ENCODE measurements at places on chromosomes 16 and 17.

DNA sequence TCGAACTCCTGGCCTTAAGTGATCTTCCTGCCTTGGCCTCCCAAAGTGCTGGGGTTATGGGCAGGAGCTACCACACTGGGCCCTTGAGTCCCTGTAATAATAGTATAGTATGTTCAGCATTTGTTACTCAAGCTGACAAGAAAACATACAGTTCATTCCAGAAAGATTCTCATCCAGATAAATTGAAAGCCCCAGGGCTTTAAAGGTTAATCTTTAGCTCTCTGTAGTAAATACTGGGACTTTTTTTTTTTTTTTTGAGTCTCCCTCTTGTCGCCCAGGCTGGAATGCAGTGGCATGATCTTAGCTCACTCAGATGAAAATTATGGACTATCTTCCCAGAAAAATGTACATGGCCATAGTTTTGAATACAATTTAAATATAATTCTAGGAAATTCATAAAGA lies 11.0 kb downstream of the BRCA1 start:
- DNase-seq: no peak

GRCh38 chr16:53091466-53092211 lies 36.8 kb downstream of the CHD9 start:
- peak; percentile 58 for DNase-seq

- no peak for DNase-seq
Measured at GRCh38 chr16:11157143-11157542, 98.9 kb downstream of the SOCS1 start.

DNA sequence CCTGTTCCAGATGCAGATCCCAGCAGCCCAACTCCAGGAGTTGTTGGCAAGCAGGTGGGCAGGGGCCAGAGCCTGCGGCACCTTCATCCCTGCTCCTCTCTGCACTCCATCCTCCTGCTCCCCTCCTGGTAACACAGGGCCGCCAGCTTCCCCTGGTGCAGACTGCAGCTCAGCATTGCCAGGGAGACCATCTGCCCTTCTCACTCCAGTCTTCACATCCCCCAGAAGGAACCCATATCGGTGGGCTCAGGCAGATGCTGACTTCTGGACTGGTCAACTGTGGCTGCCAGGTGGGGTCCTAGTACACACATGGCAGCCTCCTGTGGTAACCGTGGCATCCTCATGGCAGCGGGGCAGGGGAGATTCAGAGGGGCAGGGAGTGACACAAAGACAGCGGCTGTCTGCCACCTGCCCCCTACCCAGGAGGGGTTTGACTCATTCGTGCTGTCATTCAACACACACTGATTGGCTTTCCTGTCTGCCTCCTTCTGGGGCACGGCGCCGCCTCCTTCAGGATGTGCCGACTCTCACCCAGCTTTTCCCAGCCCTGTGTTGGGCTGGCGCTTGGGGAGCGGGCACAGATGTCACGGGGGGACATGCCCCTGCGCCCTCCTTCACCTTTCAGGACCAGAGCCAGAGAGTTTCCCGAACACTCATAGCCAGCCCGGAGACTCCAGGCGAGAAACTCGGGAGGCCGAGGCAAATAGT lies 120.9 kb downstream of the CMIP start:
- no peak for DNase-seq

GRCh38 chr17:17810084-17810894 lies 26.5 kb downstream of the SREBF1 start:
- no peak for DNase-seq

GRCh38 chr16:8182761-8183160 lies 407.6 kb downstream of the TMEM114 start:
- no peak for DNase-seq

DNA sequence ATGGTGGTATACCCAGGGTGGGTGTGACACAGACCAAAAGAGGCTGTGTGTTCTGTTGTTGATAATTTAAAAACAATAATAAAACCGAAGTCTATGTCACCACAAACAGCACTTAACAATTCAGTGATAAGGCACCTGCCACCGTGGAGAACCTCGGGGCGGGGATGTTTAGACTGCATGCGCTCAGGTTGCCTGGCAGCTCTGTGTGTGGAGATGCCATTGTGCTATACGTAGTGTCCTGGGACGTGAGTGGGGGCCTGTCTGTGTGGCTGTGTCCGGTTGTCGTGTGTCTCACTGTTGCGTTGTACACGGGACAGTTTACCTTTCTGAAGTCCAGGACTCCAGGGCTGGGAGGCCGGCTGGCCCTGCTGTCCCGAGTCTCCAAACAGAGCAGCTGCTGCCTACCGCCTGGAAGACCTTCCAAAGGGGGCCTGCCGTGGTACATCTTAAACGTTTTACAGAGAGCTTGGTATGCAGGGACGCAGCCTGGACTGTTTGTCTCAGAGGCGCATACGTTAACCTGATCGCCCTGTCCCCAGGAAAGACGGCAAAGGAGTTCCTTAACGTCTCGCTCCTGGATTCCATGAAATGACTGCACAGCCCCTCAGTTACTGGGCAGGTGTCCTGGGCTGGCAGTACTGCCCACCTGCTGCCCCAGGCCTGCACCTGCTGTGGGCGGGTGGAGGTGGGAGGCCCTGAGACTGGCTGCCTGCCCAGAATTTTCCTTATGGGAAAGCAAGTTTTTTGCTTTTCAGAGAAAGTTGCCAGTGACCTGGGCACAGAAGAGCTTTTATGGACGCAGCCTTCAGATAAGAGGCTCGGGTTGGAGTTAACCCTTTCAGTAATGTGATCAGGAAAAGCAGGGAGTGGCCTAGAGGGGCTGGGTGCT lies 19.0 kb downstream of the SPIRE2 start:
- DNase-seq: no peak

- DNase-seq: no peak
Measured at GRCh38 chr16:50668368-50669008, 12.6 kb downstream of the SNX20 start.

DNA sequence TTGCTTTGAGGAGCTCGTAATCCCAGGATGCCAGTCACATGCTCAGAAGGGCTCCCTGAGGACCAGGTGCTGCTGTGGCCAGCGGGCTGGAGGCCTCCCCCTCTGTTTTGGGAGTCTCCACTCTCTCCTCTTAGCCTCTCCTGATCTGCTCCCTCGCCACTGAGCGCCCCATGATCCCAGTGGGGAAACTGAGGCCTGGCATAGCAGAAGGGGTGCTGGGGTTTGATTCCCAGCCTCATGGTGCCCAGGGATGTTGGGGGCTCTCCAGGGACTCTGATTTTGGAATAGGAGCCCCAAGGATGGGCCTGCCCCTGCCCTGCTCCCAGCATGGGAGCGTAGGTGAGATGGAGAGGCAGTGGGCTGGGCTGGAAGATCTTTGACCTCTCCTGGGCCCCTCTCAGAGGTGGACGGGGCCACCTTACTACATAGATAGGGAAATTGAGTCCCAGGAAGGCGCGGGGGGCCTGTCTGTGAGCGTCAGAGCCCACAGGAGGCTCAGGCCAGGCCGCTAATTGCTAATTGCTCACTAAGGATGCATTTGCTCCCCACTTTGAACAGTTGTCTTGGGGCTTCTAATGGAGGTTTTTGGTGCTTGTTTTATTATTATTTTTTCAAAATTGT lies 525 bp upstream of the ADCY7 start:
- DNase-seq: no peak

DNA sequence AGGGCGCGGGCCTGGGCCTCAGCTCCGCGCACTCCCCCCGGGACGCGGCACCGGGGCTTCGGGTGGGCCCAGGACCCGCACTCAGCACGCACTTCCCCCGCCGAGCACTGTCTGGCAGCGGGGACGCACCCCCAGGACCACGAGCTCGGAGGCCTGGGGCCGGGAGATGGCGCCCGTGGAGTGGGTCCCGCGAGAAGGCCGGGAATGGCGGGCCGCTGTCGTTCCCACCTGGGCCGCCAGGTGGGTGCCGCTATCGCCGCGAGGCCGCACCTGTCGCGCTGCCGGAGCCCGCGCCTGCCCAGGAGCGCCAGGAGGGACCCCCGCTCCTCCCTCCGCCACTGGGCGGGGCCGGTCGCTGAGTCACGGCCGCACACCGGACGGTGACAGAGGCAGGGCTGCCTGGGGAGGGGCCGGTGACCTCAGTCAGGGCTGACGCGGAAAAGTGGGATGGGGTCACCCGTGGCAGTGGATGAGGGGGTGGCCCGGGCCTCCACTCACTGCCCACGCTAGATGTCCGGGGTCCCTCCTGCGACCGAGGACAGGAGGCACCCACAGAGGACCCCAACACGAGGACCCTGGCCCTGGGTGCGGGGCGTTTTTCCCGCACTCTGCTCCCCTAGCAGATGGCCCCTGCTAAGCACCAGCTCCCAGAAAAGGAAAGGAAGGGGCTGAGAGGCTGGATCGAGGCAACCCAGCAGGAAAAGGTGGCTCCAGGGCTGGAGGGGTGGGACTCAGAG lies 6.9 kb upstream of the ACTG1 start:
- DNase-seq: no peak

DNA sequence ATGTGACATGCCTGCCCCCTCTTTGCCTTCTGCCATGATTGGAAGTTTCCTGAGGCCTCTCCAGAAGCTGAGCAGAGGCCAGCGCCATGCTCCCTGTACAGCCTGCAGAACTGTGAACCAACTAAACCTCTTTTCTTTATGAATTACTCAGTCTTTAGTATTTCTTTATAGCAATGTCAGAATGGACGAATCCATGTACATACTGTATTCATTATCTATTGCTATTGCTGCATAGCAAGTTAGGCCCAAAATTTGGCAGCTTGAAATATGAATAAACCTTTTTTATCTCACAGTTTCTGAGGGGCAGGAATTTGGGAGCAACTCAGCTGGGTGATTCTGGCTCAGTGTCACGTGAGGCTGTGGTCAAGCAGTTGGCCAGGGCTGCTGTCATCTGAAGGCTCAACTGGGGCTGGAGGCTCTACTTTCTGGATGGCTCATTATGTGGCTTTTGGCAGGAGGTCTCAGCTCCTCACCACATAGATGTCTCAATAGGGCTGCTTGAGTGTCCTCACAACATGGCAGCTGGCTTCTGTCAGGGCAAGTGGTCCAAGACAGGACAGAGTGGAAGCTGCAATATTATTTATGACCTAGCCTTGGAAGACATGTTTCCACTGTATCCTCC lies 40.0 kb downstream of the SOCS1 start:
- no peak for DNase-seq

- peak; percentile 54 for DNase-seq
Measured at GRCh38 chr17:38893607-38894006, 23.7 kb downstream of the LASP1 start.

Measured in KBM-7 (cell line).